Epithelial cell of proximal tubule (primary cell): ENCODE measurements at places on chromosomes 3 and 15. TPM values are rescaled to one million over a fixed set of nuclear protein-coding genes. Genes with fewer than 3 reads are reported as not detected.

FEZF2 gene
- not detected in 2 replicates for total RNA-seq

TP63 gene
- total RNA-seq, result not detected in 2 replicates

GCNT3 gene
- 8.5 and 13.2 TPM in 2 replicates for total RNA-seq

TNIK gene
- total RNA-seq, result 3.1 and 11.8 TPM in 2 replicates

CYP1A2 gene
- total RNA-seq, result not detected in 2 replicates

C3orf85 gene
- not detected in 2 replicates for total RNA-seq

PLCH1 gene
- total RNA-seq, result 3.1 and 3.2 TPM in 2 replicates

KCNMB2 gene
- total RNA-seq, result not detected in 2 replicates

SGO1 gene
- total RNA-seq, result 10.3 and 16.6 TPM in 2 replicates

BLM gene
- 13.0 and 18.4 TPM in 2 replicates for total RNA-seq

ZIC4 gene
- not detected in 2 replicates for total RNA-seq

ISLR gene
- total RNA-seq, result not detected in 2 replicates

DNA sequence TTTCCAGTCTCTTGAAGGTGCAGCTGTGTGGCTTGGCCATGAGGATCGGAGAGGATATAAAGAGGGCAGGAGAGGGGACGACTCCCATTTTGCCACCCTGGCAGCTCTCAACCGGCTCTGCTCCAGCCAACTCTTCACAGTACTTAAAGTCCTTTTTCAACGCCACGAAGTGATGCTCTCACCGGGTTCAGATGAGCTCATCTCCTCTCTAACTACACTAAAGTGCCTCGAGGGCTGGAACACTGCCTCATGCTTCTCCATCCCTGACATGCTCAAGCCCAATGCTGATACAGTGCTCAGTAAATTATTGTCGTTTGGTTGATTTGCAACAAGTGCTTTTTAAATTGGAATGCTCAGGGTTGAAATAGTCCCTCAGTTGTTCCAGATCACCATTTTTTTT is 97.8 kb downstream of the GTPBP8 start:
- DNase-seq, result no peak

DNA sequence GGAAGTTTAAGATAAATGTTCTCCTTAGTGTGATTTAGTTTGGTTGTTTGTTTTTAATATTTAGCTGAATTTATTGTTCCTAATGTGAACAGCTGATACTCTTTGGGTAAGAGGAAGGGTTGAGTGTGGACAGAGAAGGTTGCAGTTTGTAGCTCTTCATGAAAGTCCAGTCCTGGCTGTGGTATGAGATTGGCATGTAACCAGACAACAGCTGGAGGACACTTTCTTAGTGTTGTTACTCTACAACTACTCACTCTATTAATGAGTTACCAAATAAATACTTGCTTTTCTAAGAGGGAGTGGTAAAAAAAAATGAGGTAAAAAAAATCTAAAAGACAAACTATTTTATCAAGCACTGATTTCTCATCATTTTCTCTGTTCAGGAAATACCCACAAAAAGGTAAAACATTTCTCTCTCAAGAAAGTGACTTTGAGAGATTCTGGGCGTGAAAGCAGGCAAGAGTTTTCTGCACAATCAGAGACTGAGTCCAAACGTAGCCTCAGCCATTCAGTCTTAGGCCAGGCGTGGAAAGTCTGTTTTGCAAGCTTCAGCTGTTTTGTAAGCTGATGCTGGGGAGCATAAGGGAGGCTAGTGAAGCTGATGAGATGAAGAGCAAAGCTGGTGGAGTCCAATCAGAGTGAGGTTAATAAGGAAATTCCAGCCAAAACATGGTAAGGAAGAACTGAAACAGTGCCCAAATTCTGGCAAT is 138.5 kb upstream of the ARPP21 start:
- DNase-seq, result peak; percentile 74

DNA sequence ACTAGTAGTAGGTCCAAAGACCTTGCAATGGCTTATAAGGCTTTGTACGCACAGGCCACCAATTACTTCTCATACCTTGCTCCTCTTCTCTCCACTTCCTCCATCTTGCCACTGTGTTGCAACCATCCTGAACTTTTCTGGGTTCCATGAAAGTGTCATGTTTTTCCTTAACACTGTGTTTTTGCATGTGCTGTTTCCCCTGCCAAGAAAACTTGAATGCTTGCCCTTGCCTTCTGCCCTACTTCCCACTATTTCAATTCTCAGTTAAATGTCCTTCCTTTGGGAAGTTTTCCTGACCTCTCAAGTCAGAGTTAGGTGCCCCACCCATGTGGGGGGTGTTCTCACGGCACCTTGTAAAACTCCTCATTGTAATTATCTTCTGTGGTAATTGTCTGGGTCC is 182.8 kb downstream of the THRB start:
- no peak for DNase-seq

DNA sequence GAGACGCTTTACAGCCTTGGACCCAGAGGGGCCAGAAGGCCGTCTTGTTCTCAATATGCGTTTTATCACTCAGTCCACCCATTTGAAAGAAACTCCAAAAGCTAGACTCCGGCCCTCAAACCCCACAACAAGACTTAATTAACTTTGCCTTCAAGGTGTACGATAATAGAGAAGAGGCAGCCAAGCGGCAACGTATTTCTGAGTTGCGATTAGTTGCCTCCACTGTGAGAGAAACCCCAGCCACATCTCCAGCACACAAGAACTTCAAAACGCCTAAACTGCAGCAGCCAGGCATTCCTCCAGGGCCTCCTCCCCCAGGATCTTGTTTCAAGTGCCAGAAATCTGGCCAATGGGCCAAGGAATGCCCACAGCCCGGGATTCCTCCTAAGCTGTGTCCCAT is 17.4 kb upstream of the INO80 start:
- no peak for DNase-seq

GRCh38 chr3:25007974-25008658 is 419.9 kb upstream of the RARB start:
- peak; percentile 76 for DNase-seq

DNA sequence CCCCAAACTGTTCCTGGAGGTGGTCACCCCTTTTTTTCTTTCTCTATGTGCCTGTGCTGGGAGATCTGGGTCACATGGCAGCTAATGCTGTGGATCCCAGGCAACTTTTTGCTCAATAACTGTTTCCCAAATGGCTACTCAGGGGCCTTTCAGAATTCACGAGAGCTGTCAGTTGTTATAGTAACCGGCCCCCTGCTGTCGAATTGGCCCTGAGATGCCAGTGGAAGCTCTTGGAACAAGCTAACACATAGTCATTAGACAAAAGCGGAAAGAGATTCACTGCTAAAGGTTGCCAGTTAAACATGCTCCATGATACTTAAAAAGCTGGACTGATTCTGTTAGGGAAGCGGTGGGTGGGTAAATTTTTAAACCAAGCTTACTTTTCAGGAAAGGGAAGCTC is 144.1 kb downstream of the FEZF2 start:
- DNase-seq, result no peak

- DNase-seq, result peak; percentile 66
These were observed 445.0 kb upstream of the TGFBR2 start for GRCh38 chr3:30161375-30161774.

DNA sequence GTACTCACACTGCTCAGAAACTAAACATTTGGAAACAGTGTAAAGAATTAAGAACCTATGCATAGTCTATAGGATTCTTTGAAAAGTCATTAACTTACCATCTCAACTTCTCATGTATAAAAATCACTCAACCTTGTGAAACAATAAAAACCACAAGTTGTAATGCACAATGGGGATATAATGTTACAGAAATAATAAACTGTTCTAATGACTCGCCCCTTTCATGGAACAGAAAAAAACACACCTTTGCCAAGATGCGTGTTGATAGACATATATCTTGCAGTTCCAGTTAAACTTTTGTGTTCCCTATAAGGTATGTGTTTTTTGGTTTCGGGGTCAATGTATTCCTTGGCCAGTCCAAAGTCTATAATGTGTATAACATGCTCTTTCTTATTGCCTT is 50.8 kb upstream of the PPIB start:
- DNase-seq, result no peak

GRCh38 chr3:63207066-63207590 is 71.0 kb upstream of the SYNPR start:
- DNase-seq, result no peak

DNA sequence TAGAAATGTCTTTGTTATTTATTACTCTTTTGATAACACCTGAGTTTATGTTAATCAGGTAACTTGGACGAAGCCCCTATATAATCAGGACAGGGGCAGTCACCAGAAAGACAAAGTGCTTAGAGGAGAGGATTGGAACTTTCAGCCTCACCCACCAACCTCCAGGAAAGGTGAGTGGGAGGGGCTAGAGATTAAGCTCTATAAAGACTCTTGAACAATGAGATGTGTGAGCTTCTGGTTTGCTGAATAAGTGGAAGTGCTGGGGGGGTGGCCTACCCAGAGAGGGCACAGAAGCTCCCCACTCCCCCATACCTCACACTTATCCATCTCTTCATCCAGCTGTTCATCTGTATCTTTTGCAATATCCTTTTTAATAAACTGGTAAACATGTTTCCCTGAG is 73.9 kb downstream of the TTBK2 start:
- no peak for DNase-seq

GRCh38 chr3:171346019-171346418 is 114.2 kb downstream of the TNIK start:
- no peak for DNase-seq

DNA sequence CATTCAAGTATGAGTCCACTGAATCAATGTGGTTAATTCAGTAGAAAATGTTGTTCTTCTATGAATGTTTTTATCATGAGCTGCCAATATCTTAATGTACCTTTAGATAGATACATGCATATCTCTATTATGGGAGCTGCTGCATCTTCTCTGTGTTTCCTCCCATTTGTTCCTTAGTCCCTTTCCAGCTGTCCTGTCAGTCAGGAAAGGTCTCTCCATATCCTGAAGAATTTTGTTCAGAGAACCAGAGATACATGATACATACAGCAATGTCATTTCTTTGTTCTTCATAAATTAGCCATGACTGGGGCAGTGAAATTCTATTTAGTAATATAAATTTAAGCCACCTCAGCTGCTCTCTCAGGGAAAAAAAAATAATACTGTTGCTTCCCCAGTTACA is 103.7 kb downstream of the P3H2 start:
- no peak for DNase-seq

GRCh38 chr15:74889883-74890664 is at the start of gene MPI:
TSS of gene MPI (plus strand) at chr15:74890042. CDS start at chr15:74890074, 32 bp downstream.
- no peak for DNase-seq

DNA sequence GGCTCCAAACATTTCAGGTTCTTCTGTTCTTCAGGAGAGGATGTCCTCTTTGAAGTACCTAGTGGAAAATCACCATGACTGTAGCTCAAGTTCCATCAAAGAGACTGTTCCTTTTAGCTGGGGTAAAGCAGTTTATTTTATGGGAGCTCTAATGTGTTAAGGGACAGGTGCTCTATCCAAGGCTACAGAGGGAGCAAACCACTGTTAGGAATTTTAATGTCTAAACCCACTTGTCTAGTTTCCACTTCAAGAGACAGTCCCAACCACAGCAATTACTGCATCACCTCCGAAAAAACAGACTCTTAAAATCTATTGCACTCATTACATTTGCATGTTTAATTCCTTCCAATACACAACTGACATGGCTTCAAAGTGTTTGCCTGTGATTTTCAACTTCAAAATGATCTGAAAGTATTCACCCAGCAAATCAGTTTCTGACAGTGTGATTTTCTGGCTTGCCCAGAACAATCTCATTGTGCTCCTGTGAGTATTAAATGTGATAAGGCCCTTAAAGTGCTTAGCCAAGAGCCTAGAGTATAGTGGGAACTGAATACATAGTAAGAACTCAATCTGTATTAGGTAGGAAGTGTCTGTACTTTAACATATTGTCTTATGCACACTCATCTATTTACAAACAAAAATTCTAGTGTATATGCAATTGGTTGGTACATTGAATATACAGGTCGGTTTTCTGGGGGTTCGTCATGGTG is 266.5 kb upstream of the CCDC54 start:
- no peak for DNase-seq

DNA sequence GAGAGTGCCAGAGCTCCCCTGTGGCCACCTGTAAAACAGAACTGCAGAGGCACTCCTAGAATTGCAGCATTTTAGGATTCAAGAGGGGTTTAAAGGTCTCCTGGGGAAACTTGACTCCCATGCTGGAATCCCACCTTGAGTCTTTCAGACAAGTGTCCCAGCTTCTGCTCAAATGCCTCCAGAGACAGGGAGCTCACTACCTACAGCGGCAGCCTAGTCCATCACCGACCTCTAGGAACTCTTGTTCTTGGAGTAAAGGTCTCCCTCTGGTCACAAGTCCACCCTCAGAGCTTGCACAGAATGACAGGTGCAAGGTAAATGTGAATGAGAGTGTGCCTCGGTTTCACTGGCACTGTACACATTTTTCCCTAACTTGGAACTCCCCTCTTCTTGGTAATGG is 72.0 kb downstream of the NUP210 start:
- DNase-seq, result no peak

DNA sequence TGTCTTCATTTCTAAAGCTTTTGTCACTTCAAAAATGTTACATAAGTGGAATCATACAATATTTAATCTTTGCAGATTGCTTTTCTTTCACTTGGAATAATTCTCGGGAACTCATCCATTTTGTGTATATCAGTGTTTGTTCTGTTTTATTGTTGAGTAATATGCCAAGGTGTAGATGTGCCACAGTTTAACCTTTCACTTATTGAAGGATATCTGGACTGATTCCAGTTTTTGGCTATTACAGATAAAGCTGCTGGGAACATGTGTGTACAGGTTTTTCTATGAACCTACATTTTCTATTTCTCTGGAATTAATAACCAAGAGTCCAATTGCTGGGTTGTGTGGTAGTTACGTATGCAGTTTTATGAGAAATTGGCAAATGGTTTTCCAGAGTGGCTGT is 334.9 kb downstream of the PTPRG start:
- DNase-seq, result no peak

GRCh38 chr3:182979674-182980191 is 605 bp downstream of the DCUN1D1 start:
- no peak for DNase-seq

DNA sequence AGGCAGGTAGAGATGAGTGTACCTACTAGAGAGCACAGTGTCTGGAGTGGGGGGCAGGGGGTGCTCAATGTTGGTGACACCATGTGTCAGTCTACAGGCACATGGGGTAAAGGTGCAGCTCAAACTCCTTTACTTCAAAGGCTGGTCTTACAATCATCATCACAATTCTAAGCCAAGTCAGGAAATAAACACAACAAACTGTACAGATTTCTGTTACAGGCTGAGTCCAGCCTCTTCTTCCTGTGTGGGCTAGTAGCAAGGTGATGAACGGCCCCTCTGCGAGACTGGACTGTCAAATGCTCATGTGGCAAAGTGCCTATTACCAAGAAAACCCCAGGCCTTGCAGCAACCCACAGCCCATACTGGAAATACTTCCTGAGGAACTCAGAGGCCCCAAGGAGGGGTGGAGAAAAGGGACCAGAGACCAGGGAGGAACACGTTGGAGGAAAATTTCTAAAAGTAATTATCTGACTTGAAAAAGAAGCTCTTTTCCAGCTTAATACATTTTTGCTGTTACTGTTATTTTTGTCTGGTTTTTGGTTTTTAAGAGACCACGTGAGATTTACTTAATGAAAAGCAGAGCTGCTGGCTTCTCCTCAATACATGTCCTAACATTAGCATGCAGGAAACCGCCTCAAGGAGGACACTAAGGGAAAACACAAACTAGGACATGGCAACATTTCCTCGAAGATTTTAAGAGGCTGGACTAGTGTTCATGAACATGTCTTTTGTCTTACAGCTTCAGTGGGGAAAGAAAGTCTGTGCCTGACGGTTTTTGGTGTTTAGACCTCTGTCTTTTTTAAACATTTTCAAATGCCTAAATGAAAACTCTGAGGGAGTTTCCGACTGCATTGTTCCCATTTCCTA is 29.5 kb downstream of the TBC1D2B start:
- no peak for DNase-seq
